ENCODE measurements at places on chromosomes 12 and 14.

GRCh38 chr12:51677284-51677968 is 86.4 kb downstream of the SCN8A start:
- no peaks in the 10 kb centered on the region for H3K27me3 ChIP-seq
- DNase-seq, result no peak
- H3K27ac ChIP-seq, result no peak overlapping the region

- H3K27ac ChIP-seq, result no peak overlapping the region
- H3K4me3 ChIP-seq, result no peak overlapping the region
- no peaks in the 10 kb centered on the region for H3K4me1 ChIP-seq
- no peaks in the 10 kb centered on the region for H3K27me3 ChIP-seq
These were observed 344.9 kb upstream of the STXBP6 start for GRCh38 chr14:25394791-25395391.

- no peaks in the 10 kb centered on the region for H3K36me3 ChIP-seq
- no peaks in the 10 kb centered on the region for H3K4me1 ChIP-seq
- no peak overlapping the region for H3K27ac ChIP-seq
- H3K4me3 ChIP-seq, result no peak overlapping the region
- DNase-seq, result no peak
These were observed 3.1 kb upstream of the OR4N2 start for GRCh38 chr14:19800282-19801117.

- no peaks in the 10 kb centered on the region for H3K27me3 ChIP-seq
- H3K27ac ChIP-seq, result no peak overlapping the region
- no peak overlapping the region for H3K4me3 ChIP-seq
- no peak for DNase-seq
These were observed 54.0 kb downstream of the PRIMA1 start for GRCh38 chr14:93734086-93734822.

DNA sequence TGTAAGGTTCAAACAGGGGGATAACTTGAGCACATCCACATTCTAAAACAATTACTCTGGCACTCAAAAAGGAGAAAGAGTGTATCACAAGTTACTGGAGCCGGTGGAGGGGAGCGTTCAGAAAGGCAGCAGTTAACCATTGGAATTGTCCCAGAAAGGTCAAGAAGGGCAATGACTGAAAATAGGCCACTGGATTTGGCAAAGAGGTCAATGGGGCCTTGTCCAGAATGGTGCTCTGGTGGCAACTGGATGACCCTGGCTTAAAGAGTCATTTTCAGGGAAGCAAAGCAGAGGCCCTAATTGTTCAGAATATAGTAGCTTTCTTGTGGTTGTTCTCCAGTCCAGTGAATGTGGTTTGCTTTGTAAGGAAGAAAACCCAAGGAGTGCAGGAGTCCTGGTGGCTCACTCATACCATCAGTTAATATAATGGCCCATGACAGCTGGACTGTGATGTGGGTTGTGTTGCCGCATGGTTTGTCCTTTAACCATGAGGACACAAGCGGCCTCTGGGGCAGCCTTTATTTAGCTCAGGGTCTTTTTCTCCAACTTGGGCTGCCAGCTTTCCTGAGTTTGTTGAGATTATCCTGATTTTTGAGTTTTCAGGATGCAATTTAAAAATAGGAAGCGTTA is 142.8 kb upstream of the PELI2 start:
- H3K27me3 ChIP-seq, result no peaks in the 10 kb centered on the region
- H3K4me3 ChIP-seq, result no peak overlapping the region
- H3K27ac ChIP-seq, result no peak overlapping the region
- H3K4me1 ChIP-seq, result no peaks in the 10 kb centered on the region
- no peaks in the 10 kb centered on the region for H3K36me3 ChIP-seq

DNA sequence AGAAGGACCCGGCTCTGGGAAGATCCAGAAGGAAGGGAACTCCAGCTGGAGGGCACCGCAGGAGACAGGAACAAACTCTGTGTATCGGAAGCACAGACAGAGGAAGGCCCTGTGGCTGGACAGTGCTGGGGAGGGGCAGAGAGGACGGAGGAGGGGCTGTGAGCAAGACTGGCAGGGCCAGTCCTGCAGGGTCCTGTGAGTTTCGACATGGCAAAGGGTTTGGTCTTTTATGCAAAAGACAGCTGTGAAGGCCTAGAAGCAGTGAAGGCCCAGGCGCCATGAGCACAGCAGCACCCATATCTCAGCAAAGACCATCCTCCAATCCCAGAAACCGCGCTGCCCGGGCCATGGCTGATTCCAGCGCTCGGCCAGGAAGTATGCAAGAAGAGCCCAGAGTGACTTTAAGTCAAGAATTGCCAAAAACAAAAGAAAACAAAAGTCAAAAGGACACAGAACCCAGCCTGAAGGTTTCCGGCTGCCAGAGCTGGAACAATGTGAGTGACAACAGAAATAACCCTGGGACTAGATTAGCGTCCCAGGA is 126.5 kb downstream of the NCOR2 start:
- H3K4me1 ChIP-seq, result peaks cover 27% of the 10 kb centered on the region
- peak overlapping the region; percentile 12 for H3K4me3 ChIP-seq
- DNase-seq, result no peak
- H3K27ac ChIP-seq, result peak overlapping the region; percentile 79
- H3K27me3 ChIP-seq, result no peaks in the 10 kb centered on the region

- H3K4me3 ChIP-seq, result no peak overlapping the region
- H3K4me1 ChIP-seq, result peaks cover 20% of the 10 kb centered on the region
- DNase-seq, result no peak
- no peaks in the 10 kb centered on the region for H3K27me3 ChIP-seq
These were observed 139.3 kb downstream of the TTC7B start for GRCh38 chr14:90676912-90677311.

All from ascending aorta (tissue), 2 donors.